ENCODE measurements at places on chromosomes 2 and 18. TPM values are rescaled to one million over a fixed set of nuclear protein-coding genes. Genes with fewer than 3 reads are reported as not detected.

DNA sequence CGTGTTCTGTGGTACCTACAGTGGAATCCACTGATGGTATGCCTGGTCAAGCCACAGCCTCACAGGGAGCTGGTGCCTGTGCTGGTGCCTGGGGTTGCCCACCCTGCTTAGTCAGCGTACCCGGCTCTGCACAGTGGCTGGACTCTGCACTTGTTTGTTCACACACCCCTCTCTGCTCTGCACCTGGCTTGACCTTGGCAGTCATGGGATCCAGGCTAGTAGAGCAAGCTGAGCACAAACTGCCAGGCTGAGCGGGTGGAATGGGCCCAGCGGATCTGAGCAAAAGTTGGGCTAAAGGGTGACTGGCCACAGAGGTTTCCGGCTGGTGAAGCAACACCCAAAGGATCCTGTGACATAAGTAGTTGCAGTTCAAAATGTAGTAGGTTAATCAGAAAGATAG is 163.5 kb downstream of the CDH19 start:
- ATAC-seq: no peak

GRCh38 chr2:125364192-125364983 is 1291.6 kb upstream of the GYPC start:
- ATAC-seq: no peak

DNA sequence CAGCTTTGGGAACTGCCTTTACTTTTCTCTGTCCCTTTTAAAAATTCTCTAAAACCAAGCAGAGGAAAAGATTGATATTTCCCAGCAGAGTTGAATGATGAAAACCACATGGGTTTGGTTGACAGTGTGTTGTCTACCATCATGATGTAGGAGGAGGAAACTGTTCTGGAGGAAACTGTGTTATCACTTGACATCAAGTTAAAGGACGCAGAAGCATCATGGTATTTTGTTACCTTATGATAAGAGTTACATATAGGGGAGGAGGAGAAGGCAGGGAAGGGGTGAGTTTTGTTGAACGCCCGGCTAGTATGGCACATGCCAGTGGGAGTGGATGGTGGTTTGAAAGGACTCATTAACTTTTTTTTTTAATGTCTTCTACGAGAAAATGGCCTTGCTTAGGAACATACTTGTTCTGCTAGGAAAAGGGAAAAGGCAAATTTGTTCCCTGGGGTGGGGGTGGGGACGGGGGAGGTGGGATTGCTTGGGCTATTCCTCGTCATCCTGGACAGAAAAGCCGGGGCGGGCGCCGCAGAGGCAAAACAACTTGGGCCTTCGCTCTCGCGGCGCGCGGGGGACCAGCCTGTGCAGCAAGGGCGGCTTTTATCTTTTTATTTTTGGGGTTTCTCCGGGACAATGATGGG is 766 bp downstream of the TMEM17 start:
- no peak for ATAC-seq

- ATAC-seq: peak; percentile 38
These were observed at the start of gene DCTN1 for GRCh38 chr2:74379851-74380789. Gene DCTN1, minus strand, starts transcription at chr2:74380311. Its CDS starts 274 bp downstream, at chr2:74380037.

DNA sequence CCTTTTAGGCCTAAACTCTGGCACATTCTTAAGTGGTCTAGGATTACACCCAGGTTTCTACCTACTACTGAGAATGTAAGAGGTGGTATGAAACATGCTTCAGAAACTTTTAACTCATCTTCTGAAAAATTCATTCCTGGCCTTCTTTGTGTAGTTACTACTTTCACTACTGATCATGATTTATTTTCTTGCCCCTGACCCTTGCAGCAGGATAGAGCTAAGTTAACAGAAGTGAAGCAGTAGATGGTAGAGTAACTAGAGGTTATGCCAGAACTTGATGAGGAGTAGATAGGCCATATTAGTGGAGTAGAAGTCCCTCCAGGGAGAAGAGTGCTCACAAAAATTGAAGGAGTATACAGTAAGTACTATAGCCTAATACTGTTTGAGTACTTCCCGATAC is 75.5 kb upstream of the MSTN start:
- ATAC-seq: no peak

DNA sequence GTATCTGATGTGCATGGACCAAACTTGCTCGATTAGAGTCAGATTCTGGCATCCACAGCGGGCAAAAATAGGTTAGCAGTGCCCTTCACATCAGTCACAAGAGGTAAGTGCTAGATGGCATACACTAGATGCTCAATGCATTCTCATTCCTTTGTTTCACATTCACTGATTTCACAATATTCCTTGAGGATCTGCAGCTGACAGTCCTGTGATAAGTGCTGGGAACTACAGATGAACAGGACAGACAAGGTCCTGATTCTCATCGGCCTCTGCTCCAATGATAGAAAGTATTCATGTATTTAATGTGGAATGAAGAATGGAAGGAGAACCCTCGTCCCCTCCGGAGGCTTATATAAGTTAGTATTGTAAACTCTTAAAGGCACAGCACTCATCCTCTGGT is 96.8 kb upstream of the SERPINE2 start:
- no peak for ATAC-seq

- no peak for ATAC-seq
These were observed 82.8 kb downstream of the LOXHD1 start for GRCh38 chr18:46574000-46574742.

GRCh38 chr2:227865291-227865690 is 6.1 kb upstream of the DAW1 start:
- no peak for ATAC-seq

GRCh38 chr2:197011801-197012641 is 85.5 kb upstream of the PGAP1 start:
- peak; percentile 47 for ATAC-seq

DNA sequence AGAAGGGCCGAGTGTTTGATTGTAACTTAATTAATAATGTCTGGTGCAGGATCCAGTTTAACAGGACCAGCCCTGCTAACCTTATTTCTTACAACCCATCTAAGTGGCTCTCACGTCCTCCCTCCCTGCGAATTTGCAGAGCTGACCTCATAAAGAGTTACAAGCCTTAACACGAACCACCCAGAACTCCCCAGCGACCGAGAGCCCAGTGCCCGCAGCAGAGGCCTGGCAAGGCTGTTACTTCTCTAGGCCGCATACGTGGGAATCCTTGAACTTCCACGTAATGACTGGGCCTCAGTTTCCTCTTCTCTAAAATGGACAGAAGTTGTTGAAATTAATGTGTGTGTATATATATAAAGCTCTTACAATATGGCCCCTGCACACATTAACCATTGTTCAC is 55.5 kb downstream of the PXDN start:
- ATAC-seq: no peak

- no peak for ATAC-seq
These were observed 122.3 kb downstream of the ASB1 start for GRCh38 chr2:238548902-238549462.

GRCh38 chr2:117714745-117715417 is 99.6 kb upstream of the DDX18 start:
- ATAC-seq: no peak

DNA sequence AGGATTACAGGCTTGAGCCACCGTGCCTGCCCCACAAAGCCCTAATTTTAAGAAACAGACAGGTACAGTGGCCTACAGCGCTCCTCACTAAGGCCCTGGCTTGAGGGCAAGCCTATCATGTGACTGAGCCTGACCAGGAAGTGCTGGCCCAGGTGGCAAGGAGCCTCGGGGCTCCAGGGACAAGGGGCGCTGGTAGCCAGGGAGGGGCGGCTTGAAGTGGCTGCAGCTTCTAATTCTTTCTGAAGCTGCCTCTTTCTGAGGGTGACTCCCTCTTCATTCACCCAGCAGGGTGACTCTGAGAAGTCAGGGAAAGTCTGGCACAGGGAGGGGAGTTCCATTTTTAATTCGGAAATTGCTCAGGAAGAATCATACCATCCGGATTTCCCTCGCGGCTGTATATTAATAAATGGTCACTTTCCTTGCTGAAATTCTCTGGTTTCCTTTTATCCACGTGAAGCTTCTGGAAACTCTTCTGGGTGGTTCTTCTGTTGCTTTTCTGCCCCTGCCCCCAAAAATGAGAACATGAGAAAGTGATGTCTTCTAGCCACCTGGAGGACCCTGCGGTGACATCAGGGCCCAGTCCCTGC is 115.7 kb downstream of the FAM210A start:
- no peak for ATAC-seq

GRCh38 chr18:35029770-35030169 is 11.4 kb upstream of the MAPRE2 start:
- ATAC-seq: peak; percentile 74

- ATAC-seq: no peak
These were observed 49.6 kb downstream of the IL1R2 start for GRCh38 chr2:102041351-102041750.

- ATAC-seq: no peak
These were observed 7.4 kb downstream of the HDAC4 start for GRCh38 chr2:239393388-239393940.

DNA sequence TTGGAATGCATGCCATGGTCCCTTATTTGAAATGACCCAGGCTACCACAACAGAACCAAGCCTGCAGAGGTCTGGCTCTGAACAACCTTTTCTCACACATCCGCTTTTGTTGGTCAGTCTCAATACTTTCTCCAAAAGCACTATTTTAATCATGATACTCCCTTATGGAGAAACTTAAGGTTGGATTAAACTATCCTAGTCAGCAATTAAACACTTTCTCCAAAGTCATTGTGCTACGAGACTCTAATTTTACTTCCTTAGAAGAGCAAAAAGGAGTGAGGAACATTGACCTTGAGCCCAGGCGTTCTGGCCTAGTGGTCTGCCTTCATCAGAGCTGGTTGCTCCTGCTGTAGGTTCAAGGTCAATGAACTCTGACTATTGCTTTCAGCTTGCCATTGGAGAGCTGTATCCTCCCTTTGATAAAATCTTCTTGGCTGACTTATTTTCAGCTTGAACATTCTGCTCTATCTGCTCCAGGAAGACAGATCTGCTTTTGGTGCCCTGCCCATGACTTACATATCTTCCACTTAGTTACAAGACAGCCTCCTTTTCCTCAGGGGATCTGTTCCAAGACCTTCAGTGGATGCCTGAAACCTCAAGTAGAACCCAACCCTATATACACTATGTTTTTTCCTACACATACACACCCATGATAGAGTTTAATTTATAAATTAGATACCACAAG is 91.2 kb downstream of the NCKAP5 start:
- ATAC-seq: no peak

DNA sequence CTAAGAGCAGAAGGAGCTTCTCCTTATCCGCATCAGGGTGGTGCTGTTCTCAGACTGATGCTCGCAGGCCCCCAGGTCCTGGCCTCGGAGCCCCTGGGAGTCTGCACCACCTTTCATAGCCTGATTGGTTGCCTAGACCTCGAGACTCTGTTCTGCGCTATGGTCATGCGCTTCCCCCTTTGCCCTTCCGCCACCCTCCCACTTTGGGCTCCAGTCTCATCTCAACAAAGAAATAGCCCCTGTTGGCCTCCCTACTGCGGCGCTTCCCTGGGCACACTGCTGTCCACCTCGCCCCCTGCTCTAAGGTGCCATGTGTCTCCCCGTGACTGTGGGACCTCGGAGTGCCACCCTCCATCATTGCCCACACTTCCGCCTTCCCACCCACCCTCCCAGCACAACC is 102.9 kb upstream of the TWIST2 start:
- ATAC-seq: no peak

- no peak for ATAC-seq
These were observed 151.1 kb downstream of the MBP start for GRCh38 chr18:76981396-76981968.

GRCh38 chr2:144582651-144583380 is 62.9 kb upstream of the ZEB2 start:
- ATAC-seq: no peak

DNA sequence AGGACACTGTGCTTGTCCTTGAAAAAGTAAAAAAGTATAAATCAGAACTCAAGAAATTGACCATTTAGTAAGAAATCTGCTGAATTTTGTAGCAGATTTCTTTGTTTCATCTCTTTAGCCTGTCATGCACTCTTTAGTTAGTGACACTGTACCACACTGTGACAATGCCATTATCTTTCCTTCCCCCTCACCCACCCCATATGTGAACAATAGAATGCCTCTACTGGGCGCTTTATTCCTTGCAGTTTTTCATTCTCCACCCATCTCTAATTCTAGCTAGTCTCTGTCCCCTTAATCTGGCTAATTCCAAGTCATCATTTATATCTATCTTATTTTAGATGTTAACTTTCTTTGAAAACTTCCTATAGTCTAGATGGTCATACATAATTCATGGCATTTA is 241.0 kb downstream of the LRP1B start:
- ATAC-seq: no peak

- no peak for ATAC-seq
These were observed 7.2 kb downstream of the BOLL start for GRCh38 chr2:197777823-197778407.

- no peak for ATAC-seq
These were observed 137.7 kb downstream of the ALPK2 start for GRCh38 chr18:58491113-58491696.

GRCh38 chr2:54429811-54430551 is 26.1 kb upstream of the SPTBN1 start:
- ATAC-seq: no peak

GRCh38 chr2:180050246-180050645 is 43.1 kb upstream of the CWC22 start:
- no peak for ATAC-seq

GRCh38 chr2:33412920-33413319 is 63.5 kb upstream of the RASGRP3 start:
- ATAC-seq: no peak

DNA sequence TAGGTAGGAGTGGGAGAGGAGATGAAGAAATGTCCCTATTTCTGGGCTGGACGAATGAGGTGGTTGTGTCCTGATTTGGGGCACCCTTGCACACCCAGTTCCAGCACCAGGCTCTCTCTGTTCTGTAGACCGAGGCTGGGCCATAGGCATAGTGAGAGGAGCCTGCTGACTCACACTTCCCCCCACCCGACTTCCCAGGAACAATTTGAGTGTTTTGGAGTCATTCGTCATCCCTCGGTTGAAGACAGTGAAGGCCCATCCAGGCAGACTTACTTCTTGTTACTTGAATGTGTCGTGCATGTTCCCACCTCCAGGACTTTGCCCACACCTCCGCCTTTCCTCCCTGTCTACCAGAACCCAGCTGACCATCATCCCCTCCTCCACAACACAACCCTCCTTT is 179.1 kb downstream of the HAUS1 start:
- peak; percentile 31 for ATAC-seq

LRATD1 gene
- total RNA-seq: not detected

ERFE gene
- total RNA-seq: not detected

PID1 gene
- total RNA-seq: not detected

PCGF1 gene
- total RNA-seq: 32.8 TPM

INHA gene
- total RNA-seq: not detected

CHN1 gene
- total RNA-seq: 15.5 TPM

TWIST2 gene
- total RNA-seq: not detected

TXNDC2 gene
- not detected for total RNA-seq

PPIG gene
- 60.3 TPM for total RNA-seq

RSAD2 gene
- total RNA-seq: 4.5 TPM

ESPNL gene
- total RNA-seq: 1.0 TPM

CYRIA gene
- 0.06 TPM for total RNA-seq

NOSTRIN gene
- total RNA-seq: 0.29 TPM

LAMA1 gene
- not detected for total RNA-seq

ZC3H6 gene
- 11.8 TPM for total RNA-seq

SKA1 gene
- total RNA-seq: 42.9 TPM

Data from activated T-helper 17 cell treated with anti-CD3 and anti-CD28 coated beads, Interleukin-2, amount 50 U/mL, for 72 hours (primary cell).